ENCODE measurements at places on chromosomes 12 and 14.
A peak's percentile ranks its signal among the peaks of the same experiment; 100 is the strongest.

GRCh38 chr14:98791661-98792060 lies 480.3 kb downstream of the BCL11B start:
- DNase-seq = no peak

- DNase-seq = peak; percentile 51
These were observed 292.9 kb downstream of the BMP4 start for GRCh38 chr14:53663709-53664108.

GRCh38 chr14:103031956-103032355 lies 25.4 kb downstream of the CDC42BPB start:
- no peak for DNase-seq

DNA sequence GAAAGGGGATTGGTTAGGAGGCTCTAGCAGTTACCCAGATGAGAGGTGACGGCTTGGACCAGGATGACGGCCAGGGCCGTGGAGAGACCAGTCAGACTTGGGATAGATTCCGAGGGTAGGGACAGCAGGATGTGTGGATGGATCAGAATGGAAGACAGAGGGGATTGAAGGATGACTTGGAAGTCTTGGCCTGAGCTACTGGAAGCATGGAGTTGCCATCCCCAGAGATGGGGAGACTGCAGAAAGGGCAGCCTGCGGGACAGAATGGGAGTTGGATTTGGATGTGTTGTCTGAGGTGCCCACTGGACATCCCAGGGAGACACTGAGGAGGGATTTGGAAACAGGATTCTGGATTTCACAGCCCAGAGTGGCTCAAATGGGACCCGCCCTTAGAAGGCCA lies 102.3 kb downstream of the CALM1 start:
- DNase-seq = no peak

DNA sequence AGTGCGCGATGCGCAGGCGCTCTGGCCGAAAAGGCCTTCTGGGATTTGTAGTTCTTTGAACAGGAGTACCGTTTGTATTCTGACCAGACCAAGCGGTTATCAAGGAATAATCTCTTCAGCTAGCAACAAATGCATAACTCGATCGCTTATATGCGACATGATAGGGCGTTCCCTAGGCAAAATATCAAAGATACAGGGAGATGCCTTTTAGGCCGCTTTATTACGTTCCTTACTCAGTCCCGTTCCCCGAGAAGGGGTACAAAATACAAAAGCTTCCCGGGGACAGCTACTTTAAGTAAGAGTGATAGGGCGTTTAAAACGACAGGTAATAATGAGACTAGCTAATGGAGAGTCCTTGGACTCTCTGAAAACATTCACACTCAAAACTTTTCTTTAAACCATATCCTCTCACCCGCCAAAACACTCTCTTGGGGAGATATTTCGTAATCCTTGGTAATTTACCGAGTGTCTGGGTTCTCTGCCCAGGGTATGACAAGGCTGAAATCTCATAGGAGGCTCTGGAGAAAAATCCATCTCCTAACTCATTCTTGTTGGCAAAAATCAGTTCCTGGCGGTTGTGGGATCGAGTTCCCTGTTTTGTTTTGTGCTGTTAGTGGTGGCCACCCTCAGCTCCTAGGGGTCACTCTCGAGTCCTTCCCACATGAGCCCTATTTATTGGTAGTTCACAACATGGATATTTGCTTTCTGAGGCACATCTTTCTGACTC lies 412 bp upstream of the SNW1 start:
- peak; percentile 56 for DNase-seq

Data from left lung (tissue), 14 donors.